ENCODE measurements at places on chromosomes 16 and 17.

DNA sequence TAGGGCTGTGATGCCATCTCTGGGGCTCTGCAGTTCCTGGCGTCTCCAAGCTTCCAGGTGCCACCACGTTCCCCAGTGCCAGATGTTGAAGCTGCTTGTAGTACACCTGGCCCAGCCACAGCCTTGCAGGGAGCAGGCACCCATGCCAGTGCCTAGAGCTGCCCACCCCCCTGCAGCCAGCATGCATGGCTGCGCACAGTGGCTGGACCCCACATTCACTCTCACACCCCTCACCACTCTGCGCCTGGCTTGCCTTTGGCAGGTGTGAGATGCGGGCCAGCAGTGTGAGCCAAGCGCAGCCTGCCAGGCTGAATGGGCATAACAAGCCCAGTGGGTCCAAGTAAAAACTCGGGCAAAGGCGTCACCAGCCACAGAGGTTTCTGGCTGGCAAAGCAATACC, 75.4 kb upstream of the CHMP6 start:
- DNase-seq = no peak

GRCh38 chr16:19704321-19705145, 13.5 kb downstream of the KNOP1 start:
- no peak for DNase-seq

GRCh38 chr17:8117980-8118768, at the start of gene ALOXE3:
ALOXE3 (minus strand) TSS chr17:8118514; CDS start chr17:8117990, 524 bp downstream.
- DNase-seq = no peak

DNA sequence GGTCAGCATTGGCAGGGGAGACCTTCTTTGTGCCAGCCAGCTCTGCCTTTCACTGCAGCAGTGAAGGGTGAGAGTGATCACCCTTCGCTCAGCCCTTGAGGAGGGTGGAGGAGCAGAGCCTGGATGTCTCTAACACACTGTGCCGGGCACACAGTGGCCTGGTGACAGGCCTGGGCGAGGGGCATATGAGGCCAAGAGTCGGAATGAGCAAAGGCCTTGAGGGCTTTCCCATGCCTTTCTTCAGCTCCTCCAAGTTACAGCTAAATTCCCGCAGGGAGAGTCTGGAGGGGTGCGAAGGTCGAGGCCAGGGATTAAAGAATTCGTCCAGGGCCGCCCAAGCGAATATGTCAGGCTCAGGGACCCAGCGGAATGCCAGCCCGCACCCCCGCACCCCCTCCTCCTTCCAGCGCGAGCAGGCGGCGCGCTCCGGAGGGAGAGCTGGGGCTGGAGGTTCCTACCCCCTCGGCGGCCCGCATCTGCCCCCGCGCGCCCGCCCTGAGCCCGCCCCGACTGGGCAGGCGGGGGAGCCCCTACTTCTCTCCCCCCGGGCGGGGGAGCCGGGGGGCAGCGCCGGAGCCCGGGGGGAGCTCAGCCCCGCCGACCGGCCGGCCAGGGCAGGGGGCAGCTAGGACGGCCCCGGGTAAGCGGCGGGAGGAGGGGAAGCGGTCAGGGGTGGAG, at the start of gene RASL10B:
RASL10B (plus strand) TSS at position 401 of the 678 bp plus-strand sequence. CDS start 3,546 bp downstream, outside the sequence.
- DNase-seq = no peak

DNA sequence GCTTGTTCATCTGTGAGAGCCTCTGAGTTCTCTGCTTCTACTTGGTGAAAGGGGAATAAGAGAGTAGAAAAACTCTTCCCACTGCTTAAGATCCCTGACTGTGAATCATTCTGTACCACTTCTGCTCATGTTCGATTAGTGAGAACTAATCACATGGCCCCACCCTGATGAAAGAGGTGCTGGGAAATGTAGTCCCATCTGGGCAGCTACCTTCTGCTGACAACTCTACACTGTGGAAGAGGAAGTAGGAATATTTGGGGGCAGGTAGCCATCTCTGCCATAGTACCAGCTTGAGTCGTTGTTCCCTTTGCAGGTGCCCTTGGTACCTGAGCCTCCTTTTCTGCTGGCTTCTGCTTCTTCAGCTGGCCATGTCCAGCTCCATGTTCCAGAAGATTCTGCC, 29.9 kb downstream of the NKD1 start:
- no peak for DNase-seq

GRCh38 chr16:31298958-31299357, 39.2 kb downstream of the ITGAM start:
- no peak for DNase-seq

- DNase-seq = no peak
Observed at GRCh38 chr17:42179335-42179734, 1.6 kb downstream of the KCNH4 start.

Data from NCI-H1436 treated with DMSO at 0.1 percent for 48 hours (cell line).